Muscle of leg (tissue), 16 donors: ENCODE measurements at places on chromosomes 2 and 18.

GRCh38 chr2:190205657-190206056 is 114.0 kb downstream of the HIBCH start:
- peak; percentile 63 for DNase-seq

GRCh38 chr2:184598002-184598315 is 370 bp upstream of the ZNF804A start:
- DNase-seq, result no peak

GRCh38 chr2:200716386-200716785 is 95.3 kb upstream of the BZW1 start:
- no peak for DNase-seq

DNA sequence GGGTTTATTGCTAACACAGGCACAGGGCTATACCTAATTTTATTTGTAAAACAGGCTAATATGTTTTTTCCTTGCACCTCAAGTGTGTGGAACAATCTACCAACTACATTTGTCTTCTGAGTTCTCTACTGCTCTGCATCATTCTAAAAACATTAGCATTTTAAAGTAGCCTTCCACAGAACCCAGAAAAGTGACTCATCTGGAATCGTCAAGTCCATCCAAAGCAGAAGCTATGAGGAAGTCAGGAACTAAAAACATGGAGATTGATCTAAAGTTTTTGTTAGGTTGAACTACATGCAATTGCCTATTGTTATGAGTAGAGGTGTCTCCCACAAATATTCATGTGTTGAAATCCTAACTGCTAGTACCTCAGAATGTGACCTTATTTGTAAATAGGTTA is 70.9 kb downstream of the SUCLG1 start:
- DNase-seq, result no peak
